AG10803 (cell line): ENCODE measurements at places on chromosomes 2 and 18.

GRCh38 chr2:217481577-217481976 is 521.2 kb downstream of the TNS1 start:
- peak; percentile 31 for DNase-seq

GRCh38 chr18:37674570-37674969 is 109.0 kb upstream of the CELF4 start:
- DNase-seq: no peak

DNA sequence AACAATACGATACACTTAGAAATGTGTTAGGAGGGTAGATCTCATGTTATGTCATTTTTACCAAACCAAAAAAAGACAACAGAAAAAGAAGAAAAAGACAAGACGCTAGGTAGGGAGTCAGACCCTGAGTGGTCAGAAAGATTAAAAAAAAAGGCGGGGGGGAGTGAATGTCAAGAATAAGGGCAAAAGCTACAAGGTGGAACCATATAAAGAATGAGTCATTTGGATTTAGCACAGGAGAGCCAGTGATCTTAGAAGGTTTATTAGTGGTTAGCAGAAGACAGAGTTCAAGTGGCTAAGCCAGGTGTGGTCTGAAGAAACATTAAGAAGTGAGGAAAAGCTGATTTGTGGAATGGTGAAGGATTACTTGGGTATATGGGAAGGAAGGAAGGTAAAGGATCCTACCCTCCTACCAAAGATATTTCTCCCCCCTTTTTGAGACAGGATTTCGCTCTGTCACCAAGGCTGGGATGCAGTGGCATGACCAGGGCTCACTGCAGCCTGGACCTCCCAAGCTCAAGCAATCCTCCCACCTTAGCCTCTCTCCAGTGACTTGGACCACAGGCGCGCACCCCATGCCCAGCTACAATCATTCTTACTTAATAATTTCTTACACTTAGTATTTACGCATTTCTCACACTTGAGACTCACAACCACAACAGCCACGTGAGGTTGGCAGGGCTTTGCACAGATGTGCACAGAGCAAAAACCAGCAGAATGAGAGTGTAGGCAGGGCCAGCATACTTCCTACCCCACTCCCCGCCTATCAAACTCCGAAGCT is 2.6 kb downstream of the DSC2 start:
- no peak for DNase-seq

GRCh38 chr2:43159797-43160196 is 66.6 kb downstream of the ZFP36L2 start:
- DNase-seq: no peak

DNA sequence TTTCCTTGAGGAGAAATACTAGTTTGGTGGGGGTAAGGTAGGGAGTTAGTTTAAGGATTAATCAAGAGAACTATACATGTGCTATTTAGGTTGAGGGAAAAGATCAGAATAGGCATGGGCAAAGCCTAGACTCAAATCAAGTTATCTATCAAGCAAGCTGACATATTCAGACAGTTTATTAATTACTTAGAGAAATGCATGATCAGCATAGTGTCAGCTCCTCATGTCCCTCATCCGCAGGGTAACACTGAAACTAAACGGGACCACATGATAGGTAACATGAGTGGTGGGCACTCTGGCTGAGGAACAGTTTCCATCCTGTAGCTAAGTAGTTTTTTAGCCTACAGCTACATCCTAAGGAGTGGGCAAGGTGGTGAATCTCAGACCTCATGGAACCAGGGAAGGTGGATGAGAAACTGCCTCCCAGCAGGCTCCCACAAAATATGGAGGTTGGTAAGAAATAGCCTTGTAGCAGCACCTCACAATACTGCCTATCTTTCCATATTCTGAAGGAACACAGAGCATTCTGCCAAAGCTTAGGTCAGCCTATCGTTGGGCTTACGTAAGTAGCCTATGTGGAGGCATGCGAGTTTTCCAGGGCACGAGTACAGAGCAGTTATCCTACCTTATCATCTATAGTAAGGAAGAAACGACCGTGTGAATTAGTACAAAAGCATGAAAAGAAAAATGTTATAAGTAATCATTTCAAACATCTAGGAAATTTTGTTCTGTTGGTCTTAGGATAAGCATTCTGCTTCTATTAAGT is 18.4 kb downstream of the ZC3H6 start:
- DNase-seq: no peak

DNA sequence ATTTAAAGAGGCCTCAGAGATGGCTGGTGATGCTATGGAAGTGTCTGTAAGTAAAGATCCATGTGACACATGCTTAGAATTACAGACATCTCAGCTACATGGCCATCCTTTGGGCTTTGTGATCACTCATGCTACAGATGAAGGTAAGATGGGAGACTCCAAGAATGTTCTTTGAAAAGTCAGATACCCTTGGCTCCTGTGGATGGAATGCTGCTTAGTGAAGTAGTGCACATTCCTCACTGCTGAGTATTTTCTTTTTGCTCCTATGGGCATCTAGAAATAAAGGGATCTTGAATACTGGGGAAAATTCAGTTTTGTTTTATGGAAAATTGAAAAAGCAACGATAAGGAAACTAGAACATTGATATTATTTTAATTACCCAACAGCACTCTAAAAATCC is 55.2 kb upstream of the REV1 start:
- peak; percentile 27 for DNase-seq

DNA sequence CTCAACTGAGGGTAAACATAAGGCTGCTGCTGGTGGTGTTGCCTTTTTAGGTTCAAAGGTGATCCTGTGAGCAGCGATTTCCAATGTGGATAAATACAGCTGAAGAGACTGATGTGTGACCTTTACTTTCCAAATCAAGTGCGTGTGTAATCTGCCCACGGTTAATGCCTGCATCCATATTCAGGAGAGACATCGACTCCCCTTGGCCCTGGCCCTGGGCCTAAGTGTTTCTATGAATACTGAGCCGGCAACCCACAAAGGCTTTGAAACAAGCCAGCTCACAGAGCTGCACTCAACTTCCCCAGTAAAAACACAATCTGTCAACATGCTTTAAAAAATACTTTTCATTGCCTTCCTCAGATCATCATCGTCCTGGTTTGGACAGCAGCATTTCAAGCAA is 1026.6 kb downstream of the TMEM182 start:
- no peak for DNase-seq

DNA sequence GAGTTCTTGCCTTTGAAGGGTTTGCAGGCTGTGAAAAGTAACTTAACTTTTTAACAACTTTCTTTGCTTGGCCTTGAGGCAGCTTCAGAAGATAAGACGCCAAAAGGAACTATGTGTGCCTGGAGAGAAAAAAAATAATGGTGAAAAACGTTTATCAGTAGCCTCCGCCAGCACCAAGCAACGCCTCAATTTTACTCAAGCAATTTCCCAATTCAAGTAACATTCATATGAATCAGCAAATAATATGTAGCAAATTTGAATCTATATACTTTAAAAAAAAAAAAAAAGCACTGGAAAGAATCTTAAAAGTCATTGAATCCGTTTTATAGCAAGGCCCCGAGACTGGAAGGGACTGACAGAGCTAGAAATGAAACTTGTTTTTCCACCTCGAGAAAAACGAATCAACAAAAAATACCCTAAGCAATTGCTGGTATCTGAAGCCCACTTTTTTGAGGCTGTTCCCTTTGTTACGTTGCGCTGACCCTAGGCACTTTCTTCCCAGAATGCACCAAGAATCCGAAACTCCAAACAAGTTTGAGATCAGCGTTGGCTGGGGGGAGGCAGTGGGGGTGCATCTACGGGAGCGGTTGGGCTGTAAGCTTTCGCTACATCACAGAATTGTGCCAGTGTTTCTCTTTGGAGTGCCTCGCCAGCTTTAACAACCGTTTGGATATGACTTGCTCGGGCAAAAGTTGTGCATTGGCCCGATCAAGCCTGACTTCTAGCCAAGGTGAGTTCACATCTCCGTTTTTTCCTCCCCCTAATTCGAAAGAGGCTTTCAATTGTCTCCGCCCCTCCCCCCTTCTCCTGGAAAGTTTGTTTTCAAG is 2.7 kb upstream of the TGIF1 start:
- DNase-seq: peak; percentile 72

- no peak for DNase-seq
Observed at GRCh38 chr18:4352746-4353551, 102.2 kb downstream of the DLGAP1 start.

- DNase-seq: no peak
Observed at GRCh38 chr2:201196003-201196402, 13.1 kb downstream of the CASP10 start.

DNA sequence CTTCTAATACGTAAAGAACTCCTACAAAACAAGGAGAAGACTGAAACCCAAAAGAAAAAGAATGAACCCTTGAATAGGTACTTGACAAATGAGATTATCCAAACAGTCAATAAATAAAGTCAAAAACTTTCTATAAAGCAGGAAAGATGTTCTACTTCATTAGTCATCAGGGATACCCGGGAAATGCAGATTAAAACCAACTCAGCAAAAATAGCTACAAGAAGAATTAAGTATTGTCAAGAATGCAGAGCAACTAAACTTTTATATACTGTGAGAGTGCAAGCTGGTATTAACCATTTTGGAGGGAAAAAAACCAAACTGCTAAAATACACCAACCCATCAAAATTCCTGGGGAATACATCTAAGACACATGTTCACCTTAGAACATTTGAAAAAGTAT is 10.4 kb downstream of the TXNL1 start:
- no peak for DNase-seq

DNA sequence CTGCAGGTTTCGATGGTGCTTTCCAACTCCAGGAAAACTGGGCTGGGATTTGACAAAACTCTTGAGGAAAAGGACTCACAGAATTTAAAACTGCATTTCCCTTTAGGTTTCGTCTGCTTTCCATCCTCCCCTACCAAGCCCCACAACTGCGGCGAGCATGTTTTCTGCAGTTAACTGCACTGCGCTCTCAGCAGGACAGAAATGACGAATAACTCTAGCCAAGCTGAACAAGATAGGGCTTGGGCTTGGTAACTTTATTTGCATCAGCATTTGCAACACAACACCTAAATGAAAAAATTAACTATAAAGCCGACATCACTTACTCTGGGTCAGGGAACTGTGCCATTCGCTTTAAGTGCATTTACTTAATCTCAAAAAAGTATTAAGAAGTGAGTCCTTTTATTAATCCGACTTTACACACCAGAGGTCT is 669 bp upstream of the PIKFYVE start:
- peak; percentile 21 for DNase-seq

DNA sequence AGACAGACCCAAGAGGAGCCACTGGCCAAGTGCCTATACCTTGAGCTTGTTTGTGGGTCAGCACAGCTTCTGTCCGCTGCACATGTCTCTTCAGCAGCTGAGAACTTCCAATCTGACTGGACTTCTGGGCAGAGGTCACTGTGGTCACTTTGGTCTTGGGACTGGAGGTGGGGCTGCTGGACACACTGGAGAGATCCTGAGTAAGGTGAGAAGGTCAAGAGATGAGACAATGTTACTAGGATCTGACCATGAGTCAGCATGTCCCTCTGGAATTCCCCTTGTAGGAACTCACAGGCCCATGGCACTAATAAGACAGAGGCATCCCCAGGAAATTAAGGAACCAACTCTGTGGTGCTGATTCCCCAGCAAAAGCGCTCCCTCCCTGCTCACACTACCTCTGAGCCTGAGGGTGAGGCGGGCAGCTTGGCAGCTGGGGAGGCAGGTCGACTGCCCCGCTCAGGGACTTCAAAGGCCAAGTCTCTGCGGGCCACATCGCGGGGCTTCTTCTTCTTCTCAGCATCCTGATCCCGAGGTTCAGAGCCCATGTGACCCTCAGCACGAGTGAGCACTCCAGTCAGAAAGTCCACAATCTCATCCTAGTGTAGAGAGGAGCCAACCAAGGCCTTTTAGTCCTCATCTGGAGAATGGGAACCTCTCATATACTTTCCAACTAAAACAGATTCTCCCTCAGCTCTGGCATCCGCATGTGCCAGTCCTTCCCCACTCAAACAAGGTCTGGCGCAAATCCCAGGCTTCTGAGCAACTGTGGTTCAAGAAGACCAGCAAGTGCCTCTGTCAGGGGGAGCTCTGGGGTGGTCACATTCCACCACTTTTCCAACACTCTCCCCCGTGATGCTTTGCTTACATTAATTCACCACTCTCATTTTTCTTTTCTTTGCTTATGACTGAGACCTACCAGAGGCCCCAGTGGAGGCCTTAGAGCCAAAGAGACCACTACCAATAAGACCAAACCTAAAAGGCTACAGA is 29.4 kb downstream of the KANSL3 start:
- DNase-seq: peak; percentile 33

GRCh38 chr2:130727286-130727924 is 1.5 kb upstream of the GPR148 start:
- peak; percentile 50 for DNase-seq

DNA sequence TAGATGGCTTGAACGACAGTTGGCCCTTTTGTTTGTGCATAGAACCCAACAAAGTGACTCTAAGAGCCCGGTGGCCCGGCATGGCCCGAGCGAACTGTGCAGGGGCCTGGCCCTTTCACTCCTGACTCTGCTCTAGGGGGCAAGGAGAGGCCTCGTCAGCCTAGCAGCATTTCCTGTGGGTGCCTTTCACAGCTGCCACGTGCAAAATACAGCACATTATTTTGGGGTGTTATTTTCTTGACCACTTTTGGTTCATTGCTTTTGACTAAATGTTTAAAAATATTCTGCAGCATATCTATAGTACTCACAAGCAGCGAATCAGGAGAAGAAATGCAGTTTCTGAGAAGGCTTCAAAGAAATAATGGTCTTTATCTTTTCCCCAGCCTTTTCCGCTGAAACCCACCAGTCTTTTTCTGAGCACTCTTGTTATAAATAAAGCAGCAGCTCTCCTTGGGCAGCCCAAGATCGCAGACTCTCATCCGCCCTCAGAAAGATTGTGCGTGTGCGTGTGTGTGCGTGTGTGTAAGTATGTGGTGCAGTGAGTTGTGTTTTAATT is 31.3 kb downstream of the DGKD start:
- no peak for DNase-seq

DNA sequence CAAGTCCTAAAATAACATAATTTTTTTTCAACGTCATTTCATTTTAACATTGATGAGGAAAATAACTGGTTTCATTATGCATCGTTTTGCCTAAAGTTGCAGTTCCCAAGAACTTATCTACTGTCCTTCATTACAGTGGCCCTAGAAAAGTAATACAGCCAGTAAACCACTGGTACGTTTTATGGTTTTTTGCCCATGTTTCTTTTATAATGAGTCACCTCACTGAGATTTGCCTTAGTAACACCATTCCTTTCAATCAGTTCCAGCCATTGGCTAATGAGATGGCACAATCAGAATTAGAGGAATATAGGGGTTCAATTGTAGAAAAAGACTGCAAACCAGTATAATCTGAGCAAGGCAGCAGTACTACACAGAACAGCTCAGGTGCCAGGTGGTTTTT is 422.6 kb upstream of the LYPD1 start:
- DNase-seq: no peak

DNA sequence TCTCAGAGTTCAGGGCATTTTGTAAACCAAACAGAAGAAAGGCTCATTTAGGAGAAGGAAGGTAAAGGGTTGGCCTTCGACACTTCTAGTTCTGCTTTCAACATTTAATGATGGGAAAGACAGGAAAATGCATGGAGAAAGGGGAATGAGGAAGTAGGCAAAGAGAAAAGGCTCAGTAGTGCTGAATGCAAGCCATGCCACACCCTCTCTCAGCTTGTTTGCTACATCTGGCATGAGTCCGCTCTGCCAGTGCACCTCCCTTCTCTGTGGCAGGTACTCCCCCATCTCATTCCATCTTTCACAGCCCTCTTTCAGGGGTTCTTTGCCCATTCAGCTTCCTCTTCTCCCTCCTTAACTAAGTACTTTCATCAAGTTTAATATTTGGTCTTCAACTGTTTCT is 120.9 kb upstream of the ITGB6 start:
- DNase-seq: no peak
